Muscle of leg (tissue), 16 donors: ENCODE measurements at places on chromosomes 5 and 9. TPM values are rescaled to one million over a fixed set of nuclear protein-coding genes. Genes with fewer than 3 reads are reported as not detected.

DNA sequence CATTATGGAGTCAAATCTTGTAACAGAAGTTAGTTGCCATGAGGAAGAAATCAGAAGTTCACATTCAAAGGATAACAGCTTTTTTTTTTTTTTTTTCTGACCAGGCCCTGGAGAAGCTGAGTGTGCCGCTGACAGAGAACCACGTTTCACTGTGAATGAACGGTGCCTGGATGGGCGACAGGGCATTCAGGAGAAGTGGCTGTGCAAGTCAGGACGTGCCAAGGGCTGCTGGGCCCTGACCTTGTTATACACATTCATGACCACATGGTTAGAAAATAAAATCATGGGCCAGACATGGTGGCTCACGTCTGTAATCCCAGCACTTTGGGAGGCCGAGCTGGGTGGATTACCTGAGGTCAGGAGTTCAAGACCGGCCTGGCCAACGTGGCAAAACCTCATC, 91.6 kb downstream of the ANKH start:
- no peaks in the 10 kb centered on the region for H3K27me3 ChIP-seq
- DNase-seq: no peak
- no peak overlapping the region for H3K27ac ChIP-seq
- no peaks in the 10 kb centered on the region for H3K4me1 ChIP-seq
- no peaks in the 10 kb centered on the region for H3K36me3 ChIP-seq
- H3K4me3 ChIP-seq: no peak overlapping the region

DNA sequence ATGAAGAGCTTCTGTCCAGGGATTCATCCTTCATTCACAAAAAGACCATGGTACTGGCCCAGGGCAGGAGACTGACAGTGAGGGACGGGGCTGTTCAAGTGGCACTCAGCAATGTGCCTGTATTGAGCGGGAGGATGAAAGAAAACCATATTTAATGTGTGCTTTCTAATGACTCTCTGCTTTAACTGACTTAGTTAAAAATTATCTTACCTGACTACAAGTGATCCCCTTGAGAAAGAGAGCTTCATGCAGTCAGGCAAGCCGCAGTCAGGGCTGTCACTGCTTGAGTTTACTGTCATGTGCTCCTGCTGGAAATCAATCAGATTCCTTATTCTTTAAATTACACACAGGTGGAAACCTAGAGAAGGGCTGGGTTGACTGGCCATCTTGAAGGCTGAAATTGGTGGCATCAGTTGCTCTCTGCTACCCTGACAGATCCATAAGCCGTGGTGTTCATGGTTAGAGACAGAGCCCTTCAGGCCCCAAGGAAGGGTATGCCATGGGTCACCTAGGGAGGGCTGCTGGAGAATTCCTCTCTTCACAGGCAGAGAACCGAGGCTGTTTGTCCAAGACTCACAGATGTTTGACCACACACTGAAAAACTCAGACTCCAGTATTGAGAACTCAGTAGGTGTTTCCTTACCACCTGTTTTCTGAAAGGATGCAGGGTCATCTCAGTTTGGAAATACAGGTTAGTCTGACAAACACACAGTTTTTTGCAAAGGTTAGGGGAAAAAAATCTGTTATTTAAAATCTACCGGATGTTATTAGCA, 70.9 kb downstream of the TRIO start:
- no peak for DNase-seq
- H3K36me3 ChIP-seq: no peaks in the 10 kb centered on the region
- H3K4me3 ChIP-seq: no peak overlapping the region
- no peaks in the 10 kb centered on the region for H3K27me3 ChIP-seq
- H3K4me1 ChIP-seq: peaks cover 30% of the 10 kb centered on the region
- H3K27ac ChIP-seq: no peak overlapping the region

DNA sequence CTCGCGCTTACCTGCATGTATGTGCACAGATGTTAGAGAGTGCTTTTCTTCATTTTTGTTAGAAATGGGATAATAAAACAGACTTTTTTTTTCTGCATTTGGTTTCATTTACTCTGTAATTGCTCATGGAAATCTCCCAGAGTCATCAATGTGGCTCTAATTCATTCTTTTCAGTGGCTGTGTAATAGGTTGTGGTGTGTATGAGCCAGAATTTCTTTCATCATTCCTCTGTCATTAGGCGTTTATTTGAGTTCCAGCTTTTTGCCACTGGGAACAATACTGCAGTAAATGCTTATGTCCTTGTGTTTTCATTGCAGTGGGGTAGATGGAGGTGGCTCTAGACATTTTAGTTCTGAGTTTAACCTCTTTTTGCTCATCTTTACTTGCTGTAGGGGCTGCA, 118.9 kb downstream of the NXNL2 start:
- H3K4me3 ChIP-seq: no peak overlapping the region
- H3K27ac ChIP-seq: peak overlapping the region; percentile 26
- DNase-seq: peak; percentile 58
- peaks cover 18% of the 10 kb centered on the region for H3K4me1 ChIP-seq

- H3K27me3 ChIP-seq: peaks cover 10% of the 10 kb centered on the region
- peaks cover 27% of the 10 kb centered on the region for H3K4me1 ChIP-seq
- H3K36me3 ChIP-seq: no peaks in the 10 kb centered on the region
Measured at GRCh38 chr9:137069508-137070091, 757 bp downstream of the SAPCD2 start.

Gene POLK
- 35.0 TPM for total RNA-seq

Gene RETREG1
- 67.3 TPM for total RNA-seq
